SW480 (cell line): ENCODE measurements at places on chromosomes 7 and 10.

GRCh38 chr7:91832493-91833045, 47.9 kb downstream of the MTERF1 start:
- DNase-seq: no peak

DNA sequence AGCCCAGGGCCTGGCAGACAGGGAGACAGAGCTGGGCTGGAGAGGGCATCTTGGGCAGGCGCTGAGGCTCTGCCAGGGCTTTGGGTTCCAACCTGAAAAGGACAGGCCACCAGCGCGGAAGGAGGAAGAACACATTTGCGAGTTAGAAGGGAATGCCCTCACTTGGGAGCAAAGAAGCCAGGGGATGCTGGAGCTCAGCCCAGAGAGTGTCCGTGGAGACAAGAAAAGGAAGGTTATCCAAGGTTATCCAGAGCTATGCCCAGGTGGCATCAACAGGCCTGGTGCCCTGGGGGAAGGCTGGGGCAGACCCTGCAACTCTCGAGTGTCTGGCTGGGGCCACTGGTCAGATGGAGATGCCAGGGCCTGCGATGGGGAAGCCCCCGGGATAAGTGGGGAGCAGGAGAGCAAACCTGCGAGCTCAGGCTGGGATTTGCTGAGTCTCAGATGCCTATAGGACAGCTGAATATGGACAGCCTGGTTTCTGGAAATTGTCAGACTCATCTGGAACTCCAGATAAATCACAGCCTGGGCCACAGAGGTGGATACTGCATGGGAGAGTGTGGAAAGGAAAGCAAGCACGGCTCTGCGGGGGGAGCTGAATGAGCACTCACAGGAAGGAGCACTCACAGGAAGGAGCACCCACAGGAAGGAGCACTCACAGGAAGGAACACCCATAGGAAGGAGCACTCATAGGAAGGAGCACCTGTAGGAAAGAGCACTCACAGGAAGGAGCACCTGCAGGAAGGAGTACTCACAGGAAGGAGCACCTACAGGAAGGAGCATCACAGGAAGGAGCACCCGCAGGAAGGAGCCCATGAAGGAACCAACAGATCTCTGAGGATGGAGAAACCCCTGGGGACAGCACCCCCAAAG, 152.1 kb downstream of the ADAM12 start:
- DNase-seq: no peak

- DNase-seq: peak; percentile 72
Observed at GRCh38 chr7:92698237-92698841, 108.1 kb upstream of the FAM133B start.

DNA sequence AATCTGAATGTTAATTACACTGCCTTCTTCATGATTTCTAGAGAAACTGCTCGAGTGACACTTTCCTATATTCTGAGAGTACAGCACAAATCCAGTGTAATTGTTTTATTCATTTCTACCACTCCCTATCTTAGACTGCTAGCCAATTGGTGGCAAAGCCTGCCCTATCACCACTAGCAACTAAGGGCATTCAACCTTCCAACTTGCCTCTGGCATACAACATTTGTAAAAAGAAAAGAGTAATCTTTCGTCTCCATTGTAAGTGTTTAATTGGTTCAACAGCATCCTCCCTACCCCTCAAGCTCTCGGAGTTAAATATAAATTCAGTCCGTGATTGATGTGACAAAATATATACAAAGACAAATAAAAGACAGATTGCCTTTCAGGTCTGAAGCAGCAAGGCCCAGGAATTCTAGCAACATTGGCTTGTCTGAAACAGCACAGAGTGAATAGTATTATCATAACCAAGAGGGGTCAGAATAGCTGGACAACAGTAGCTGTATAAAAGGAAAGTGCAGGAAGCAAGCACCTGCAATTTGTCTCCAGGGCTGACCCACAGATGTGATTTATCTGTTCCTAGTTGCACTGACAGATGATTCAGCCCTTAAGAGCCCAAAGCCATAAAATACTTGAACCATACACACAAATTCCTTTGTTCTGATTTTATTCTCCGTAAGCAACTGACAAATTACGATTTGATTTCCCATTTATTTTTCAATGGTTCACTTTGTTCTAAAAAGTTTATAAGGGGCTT, 47.6 kb upstream of the ANKRD1 start:
- DNase-seq: peak; percentile 71

GRCh38 chr10:63145782-63146181, 12.7 kb downstream of the NRBF2 start:
- no peak for DNase-seq

- peak; percentile 77 for DNase-seq
Observed at GRCh38 chr7:151796871-151797537, 79.9 kb downstream of the PRKAG2 start.

GRCh38 chr10:2525781-2526180, 541.6 kb upstream of the PFKP start:
- no peak for DNase-seq

DNA sequence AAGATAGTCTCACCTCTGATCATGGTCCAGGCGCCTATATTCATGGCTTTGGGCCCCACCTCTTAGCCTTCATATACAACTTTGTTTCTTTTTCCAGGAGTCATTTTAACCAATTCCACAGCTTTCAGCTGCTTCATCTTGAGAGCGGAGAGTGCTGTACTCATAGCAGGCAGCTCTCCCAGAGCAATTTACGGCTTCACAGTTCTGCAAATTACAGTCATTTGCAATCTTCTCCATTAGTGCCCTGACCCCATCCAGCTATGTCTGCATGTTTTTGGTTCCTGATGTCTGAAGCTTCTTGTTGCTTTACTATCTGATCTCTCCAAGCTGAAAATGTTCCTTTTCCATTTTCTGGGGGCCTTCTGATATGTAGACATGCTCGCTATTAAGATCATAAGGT, 18.0 kb upstream of the MEST start:
- DNase-seq: no peak

GRCh38 chr7:31410265-31410664, 69.7 kb upstream of the NEUROD6 start:
- DNase-seq: no peak
